ENCODE measurements at places on chromosomes 3 and 15.

DNA sequence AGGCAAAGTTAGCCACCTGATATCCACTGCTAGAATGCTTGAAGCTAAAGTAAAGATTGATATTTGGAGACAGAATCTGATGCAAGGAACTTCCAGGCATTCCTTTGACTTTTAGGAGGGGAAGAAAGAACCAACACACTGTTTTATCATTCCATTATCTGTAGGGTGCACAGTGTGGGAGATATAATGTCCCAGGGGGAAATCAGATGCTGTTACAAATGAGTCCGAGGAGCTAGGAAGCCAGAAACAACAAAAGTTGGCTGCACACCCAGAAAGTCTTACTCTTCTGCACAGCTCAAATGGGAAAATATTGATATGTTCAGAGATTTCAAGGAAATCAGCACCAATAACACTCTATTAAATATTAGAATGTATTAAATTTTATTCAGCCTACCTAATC lies 113.6 kb upstream of the ROBO1 start:
- DNase-seq = no peak

- no peak for DNase-seq
These were observed 40.6 kb downstream of the PRICKLE2 start for GRCh38 chr3:64184621-64185020.

GRCh38 chr3:171953301-171954022 lies 85.9 kb upstream of the FNDC3B start:
- no peak for DNase-seq

DNA sequence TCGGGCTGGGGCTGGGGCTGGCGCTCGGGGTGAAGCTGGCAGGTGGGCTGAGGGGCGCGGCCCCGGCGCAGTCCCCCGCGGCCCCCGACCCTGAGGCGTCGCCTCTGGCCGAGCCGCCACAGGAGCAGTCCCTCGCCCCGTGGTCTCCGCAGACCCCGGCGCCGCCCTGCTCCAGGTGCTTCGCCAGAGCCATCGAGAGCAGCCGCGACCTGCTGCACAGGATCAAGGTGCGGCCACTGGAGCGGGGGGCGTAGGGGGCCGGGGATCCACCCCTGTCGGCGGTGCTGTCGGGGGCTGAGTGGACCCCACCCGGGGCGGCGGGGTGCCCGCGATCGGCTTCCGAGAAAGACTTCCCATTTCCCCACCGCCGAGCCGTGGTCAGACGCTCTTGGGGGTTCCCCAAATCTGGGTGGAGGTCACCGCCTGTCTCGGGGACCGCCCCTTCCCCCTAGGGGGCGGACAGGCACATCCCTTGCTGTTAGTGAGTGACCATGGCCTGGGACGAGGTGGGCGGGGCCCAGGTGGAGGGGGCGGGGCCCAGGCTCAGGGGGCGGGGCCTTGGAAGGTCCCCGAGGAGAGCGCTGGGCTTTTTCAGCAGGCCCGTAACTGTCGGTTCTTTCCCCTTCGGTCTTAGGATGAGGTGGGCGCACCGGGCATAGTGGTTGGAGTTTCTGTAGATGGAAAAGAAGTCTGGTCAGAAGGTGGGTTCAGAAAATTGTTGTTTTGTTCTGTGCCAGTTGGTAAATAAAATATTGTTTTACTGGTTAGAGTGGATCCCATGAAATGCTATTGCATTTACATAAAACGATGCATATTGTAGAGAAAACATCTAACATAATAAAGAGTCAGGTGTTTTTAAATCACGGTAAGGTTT lies 578 bp downstream of the LACTB start:
- peak; percentile 18 for DNase-seq

DNA sequence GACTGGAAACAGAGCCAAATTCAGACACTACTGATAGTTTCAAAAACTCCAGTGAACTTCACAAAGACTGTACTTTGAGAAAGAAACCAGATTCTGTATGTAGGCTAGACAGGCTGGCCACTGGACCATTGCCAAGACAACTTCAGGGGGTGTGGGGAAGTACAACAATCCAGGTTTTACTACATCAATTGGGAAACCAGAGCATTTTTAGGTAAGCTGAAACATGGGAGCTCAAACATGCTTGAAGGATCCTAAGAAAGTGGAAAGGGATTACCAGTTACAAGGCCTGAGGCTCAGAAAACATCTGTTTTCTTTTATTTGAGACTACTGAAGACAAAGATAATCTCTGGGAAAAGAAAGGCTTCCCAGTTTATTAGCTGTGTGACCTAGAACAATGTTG lies 26.9 kb upstream of the ZNF280D start:
- DNase-seq = no peak

GRCh38 chr3:95627293-95627692 lies 1187.1 kb upstream of the EPHA6 start:
- DNase-seq = no peak
